ENCODE measurements at places on chromosomes 6 and 20.

DNA sequence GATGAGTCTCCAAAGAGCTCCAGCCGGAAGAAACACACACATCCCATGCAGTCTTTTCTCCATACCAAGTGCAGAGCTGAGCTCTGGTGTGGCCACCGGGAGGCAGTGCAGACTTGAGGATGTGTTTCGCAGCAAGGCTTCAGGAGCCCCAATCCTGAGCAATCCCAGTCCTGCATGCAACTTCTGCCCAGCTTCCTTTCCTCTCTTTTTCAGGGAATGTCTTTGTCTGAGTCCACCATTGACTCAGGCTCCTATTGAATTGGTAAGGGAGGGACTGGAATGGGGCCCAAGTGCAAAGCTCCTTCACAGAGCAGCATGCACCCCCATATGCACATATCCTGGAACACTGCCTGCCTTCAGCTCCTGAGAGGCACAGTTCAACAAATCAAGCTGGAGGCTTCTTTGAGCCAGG is 50.5 kb upstream of the ASIP start:
- no peak for DNase-seq

DNA sequence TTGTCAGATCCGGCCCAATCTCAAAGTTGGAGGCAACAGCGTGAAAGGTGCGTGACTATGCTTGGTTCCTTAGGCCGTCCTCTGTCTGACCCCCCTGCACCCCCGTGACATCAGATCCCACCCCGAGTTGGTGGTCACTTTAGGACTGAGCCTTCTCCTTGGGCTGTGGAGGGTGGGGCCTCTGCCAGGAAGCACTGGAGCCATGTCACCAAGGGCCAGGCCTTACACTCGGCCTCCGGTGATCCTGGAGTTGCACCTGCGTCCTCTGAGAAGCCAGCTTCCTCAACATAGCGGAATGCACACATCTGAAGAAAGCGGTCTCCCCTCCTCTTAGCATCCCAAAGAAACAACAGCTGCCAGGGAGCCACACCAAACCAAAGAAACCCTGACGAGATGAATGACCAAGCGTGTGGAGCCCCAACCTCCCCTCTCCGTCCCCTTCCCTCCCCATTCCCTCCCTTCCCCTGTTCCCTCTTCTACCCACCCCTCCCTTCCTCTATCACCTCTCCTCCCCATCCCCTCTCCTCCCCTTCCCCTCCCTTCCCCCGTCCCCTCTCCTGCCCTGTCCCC is 182.6 kb downstream of the TTLL2 start:
- DNase-seq = no peak

DNA sequence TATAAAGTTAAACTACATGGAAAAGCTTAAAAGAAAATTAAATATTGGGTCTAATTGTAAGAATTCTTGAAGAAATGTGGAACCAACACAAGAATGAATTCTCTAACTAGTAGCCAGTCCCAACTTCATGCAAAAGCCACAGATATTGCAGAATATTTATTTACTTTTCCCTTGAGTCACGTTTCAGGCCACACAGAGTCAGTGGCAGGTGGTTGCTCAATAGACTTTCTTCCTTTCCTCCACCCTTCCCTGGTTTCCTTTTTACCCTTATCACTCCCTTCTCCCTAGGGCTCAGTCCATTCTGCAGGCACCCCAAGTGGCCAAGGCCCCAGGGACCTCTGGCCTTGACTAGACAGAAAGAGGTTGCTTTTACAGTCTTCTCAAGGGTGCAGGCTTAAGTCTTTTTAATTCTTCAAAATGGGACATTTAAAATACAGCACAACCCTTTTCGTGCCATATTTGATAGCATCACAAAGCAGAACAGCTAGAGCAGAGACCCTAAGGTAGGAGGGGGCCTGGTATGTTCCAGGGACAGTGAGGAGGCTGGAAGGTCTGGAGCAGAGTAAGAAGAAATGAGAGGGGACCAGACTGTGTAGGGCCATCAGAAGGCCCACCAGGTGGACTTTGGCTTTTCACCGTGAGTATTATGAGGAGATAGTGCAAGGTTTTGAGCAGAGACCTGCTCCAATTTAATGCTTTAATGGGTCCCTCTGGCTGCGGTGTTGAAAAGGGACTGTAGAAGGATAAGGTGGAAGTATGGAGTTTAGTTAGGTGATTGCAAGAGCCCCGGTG is 65.0 kb downstream of the HDDC2 start:
- DNase-seq = no peak

DNA sequence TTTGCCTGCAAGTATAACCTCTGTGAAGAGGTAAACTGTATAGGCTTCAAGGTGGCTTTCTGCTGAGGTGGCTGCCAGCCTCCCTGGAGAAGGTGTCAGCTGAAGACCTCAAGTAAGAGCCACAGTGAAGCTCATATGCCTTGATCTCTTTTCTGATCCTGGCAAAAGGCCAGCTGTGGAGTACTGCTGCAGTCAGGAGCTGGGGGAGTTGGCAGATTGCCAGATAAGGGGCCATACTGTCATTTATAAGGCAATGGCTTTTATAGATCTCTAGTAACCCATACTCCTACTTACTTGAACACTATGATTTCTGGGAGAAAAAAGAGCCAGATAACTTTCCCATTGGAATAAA is 8.8 kb upstream of the CEP85L start:
- DNase-seq = no peak

DNA sequence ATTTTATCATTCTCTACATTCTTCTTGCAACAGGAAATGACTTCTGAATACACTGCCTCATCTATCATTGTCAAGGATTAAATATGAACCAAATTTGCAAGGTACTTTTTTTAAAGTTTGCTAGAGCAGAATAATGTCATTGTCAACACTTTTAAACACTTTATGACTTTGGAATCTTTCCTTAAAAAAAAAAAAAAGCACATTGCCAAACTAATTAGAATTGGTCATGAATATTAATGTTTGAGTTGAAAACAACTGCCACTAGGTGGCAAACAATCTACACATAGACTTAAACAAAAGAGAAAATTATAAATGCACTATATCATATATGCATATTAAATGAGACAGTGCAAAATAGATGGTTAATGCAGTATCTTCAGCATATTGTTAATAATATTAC is 32.5 kb upstream of the TMEM244 start:
- DNase-seq = no peak

DNA sequence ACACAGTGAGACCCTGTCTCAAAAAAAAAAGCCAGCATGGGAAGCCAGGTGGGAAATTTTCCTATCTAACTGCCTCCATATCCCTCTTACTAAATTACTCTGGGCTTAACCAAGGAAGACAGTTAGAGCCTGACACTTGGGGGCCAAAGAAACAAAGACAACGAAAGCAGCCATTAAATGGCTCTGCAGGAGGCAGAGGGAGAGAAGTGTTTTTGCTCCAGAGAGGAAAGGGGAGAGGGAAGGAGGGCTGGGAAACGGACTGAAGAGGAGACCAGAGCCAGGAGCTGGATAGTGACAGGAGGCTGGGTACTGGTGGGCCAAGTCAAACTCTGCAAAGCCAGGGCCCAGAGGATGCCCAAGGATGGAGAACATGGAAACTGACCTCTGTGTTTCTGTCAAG is 10.7 kb upstream of the TGIF2 start:
- no peak for DNase-seq

GRCh38 chr20:57275813-57276212 is 9.4 kb upstream of the BMP7 start:
- DNase-seq = no peak
